Right forelimb (tissue), 1 donor: ENCODE measurements at places on chromosomes 16 and 17.

- DNase-seq, result no peak
Observed at GRCh38 chr17:64774888-64775540, 112.9 kb upstream of the SMURF2 start.

GRCh38 chr17:20280851-20281250 lies 186.5 kb downstream of the LGALS9B start:
- no peak for DNase-seq

DNA sequence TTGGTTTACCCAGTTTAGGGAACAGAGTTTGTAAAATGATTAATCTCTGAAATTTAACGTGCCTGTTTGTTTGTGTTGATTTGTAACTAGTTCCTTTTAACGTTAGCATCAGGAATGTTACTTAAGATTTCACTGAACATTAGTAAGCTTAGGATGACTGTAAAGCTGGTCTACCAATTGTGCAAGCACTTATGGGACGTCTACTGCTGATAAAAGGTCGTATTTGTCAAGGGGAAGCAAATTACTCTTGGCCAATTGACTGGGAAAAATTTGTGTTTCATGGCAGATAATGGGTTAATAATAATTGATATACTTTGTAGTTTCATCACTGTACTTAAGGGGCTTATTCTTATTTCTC lies 11.8 kb downstream of the METTL9 start:
- DNase-seq, result no peak

- DNase-seq, result peak; percentile 56
Observed at GRCh38 chr17:68509141-68510057, 2.8 kb upstream of the PRKAR1A start.

DNA sequence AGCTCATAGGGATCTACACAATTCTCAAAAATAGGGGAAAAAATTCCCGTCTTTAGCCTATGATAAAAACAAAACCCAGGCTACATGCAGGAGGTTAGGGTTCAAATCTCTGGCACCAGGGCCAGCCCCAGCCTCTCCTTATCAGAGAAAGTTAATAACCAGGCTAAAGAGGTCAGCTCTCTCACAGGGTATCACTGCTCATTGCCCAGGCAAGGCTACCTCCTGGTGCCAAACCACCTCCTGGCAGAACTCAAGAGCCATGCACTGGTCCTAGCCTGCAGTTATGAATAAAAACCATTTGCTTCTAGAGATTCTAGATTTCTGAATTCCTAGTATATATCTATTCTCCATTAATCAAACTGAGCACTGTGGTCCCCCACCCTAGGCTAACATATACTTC lies 65.8 kb downstream of the CREBBP start:
- DNase-seq, result no peak

GRCh38 chr16:86639354-86639753 lies 61.0 kb downstream of the FOXL1 start:
- DNase-seq, result no peak

- no peak for DNase-seq
Observed at GRCh38 chr17:4161967-4162305, 18.9 kb downstream of the CYB5D2 start.

DNA sequence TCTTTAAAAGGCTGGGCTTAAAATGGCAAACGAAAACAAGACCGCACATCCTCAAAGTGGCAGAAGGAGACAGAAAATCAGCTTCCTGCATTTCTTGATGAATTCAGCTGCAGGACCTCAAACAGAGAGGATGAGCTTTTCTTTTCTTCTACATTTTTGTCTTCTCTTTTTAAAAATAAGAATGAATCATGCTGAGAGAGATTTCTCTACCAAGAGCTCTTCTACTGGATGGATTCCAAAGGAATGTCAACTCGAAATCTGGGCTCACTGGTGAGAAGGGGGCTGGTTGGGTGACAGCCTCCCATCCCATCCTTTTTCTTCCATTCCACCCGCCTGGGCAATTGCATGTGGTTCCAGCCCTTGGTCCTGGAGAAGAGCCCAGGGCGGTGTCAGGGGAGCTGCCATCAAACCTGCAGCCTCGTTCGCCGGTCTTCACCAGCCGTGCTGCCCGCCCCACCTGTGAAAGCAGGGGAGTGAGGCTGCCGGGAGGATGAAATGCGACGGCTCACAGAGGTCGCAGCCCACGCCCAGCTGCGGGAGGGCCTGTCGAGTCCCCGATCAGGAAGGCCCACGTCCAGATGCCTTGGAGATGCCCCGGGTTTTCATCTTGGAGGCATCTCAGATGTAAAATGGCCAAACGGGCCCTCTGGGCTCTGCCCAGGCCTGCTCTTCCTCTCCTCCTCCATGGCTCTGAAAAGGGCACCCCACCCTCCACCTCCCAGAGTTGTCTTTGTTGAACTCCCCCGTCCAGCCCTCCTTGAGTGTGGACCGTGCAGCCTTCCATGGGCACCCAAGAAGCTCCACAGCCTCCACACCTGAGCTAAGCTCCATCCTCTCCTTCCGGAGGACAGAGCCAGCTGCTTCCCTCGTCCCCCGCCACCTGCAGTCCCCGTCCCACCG lies 121.9 kb downstream of the FOXL1 start:
- no peak for DNase-seq

GRCh38 chr17:40490289-40490853 lies 11.1 kb downstream of the TNS4 start:
- DNase-seq, result no peak

GRCh38 chr17:66829386-66829864 lies 5.5 kb upstream of the CACNG5 start:
- peak; percentile 83 for DNase-seq
